ENCODE measurements at places on chromosomes 4 and X. TPM values are rescaled to one million over a fixed set of nuclear protein-coding genes. Genes with fewer than 3 reads are reported as not detected.
A peak's percentile ranks its signal among the peaks of the same experiment; 100 is the strongest.

DNA sequence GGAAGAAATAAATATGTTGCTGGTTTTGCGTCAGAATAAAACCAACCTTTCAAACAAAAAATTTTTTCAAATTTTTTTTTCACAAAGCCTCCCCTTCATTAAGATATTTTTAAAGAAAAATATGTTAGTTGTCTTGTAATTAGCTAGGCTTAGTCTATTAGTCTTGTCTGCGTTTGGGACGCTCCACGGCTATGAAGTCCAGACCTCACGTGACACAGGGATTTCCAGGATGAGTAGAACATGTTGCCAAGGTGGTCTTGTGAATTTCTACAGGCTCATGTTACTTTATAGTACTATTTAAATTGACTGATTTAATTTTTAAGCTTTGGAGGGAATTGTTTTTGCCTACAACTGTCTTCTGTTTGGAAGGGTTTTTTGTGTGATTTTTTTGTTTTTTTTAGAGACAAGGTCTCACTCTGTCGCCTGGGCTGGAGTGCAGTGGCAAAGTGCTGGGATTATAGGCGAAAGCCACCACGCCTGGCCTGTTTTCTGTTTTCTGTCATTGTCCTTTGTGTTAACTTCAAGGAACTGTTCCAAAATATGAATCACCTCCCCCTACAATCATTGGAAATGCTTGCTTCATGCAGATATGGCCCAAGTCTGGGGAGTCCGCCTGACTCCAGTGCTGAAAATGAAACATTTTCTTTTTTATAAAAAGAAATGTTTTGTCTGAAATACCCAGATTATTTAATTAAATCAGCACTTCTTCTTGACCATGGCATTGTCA is 26.2 kb downstream of the TMEM144 start:
- no peak for DNase-seq

- DNase-seq, result no peak
Measured at GRCh38 chrX:2445662-2446623, 54.8 kb downstream of the DHRSX start.

DNA sequence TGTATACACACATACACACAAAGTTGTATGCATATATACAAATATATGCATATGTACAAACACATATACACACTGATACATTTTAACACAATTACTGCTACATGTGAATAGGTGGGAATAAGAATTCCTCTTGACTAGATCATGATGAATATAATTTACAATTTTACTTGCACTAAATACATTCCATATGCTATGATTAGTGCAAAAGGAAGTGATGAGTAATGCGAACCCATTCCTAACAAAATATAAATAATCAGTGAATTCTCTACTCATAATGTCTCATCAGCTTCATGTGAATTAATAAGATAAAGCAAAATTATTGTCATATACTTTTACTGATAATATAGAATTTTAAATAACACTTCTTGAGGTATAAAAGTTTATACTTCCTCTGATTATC is 1077.3 kb upstream of the PCDH10 start:
- DNase-seq, result no peak

DNA sequence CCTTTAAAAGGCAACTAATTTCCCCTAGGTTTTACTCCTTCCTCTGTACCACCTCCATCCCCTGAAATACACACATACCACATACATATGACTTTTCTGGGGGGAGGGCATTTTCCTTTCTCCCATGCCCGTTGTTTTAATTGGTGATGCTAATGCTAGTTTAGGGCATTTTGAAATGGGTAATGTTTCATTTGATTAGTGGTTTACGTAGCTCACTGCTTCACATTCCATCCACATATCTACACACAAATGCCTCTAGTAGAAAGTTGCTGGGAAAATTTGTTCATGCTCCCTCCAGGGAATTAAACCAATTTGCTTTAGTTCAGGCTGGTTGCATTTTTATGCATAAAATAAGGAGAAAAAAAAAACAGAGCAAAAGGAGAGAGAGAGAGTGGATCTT is 231.2 kb downstream of the FRAS1 start:
- DNase-seq, result no peak

DNA sequence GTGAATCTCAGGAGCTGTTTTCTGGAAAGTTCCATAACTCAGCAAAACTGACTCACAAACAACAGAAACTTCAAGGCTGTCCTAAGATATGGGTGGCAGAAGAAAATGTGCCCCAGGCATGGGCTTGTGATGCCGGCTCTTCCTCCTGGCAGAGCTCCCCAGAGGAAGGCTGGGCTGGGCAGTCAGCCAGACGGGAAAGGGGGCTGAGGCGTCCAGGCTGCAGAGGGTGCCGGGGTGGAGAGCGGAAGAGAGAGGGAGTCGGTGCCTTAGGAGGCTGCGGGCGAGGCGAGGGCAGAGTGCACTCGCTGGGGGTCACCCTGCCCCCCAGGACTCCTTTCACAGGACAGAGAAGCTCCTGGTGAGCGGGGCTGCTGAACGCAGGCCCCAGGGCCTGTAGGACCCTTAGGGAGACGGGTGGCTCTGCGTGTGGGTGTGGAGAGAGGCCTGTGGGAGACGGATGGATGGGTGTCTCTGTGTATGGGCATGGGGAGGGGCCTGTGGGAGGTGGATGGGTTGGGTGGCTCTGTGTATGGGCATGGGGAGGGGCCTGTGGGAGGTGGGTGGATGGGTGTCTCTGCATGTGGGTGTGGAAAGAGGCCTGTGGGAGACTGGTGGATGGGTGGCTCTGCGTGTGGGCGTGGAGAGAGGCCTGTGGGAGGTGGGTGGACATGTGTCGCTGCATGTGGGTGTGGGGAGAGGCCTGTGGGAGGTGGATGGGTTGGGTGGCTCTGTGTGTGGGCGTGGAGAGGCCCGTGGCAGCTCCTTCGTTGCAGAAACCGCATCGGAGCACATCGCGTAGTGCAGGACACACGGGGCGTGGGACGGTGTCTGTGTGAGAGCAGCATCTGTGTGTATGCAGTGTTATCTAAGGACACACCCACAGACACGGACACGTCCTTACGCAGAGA is 15.9 kb downstream of the PCGF3 start:
- peak; percentile 36 for DNase-seq

GRCh38 chrX:112997991-112998390 is 157.4 kb upstream of the AMOT start:
- no peak for DNase-seq

GRCh38 chr4:16438986-16439385 is 212.7 kb upstream of the TAPT1 start:
- DNase-seq, result no peak

Gene HTN3
- total RNA-seq, result not detected

Gene VCX3B
- total RNA-seq, result not detected
